HT1080 (cell line): ENCODE measurements at places on chromosomes 4 and X. TPM values are rescaled to one million over a fixed set of nuclear protein-coding genes. Genes with fewer than 3 reads are reported as not detected.

DNA sequence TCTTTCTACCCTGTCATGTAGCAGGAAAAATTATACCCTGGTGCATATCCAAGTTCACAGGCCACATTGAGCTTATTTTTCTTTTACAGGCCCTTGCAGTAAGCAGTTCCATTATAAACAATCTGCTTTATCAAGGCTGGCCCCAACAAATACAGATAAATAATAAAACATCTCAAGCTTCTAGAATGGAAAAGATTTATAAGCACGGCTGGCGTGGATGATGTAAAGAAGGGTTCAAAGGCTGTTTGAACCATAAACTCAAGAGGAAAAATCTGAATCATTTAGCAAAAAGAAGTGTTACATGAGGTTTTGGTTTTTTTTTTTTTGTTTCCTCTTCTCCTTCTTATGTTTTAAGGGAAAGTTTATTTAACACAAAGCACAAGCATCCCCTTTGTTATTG is 109.7 kb downstream of the UNC5C start:
- no peak for DNase-seq

DNA sequence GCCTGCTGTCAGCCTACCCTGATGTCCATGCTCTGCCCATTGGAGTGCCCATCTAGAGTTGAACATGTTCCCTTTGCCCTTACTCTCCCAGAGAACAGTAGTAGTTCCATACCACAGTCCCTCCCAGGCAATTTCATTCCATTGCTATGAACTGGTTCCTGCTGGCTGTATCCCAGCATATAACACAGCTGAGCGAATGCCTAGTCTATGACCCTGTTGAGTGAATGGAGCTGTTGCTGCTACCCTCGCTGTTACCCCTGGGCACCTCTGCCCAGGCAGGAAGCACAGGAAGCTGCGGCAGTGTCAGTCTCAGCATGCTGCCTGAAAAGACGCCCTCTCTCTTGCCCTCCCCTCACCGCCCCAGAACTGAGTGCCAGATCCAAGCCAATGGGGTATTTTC is 73.3 kb downstream of the SOX3 start:
- peak; percentile 47 for DNase-seq

DNA sequence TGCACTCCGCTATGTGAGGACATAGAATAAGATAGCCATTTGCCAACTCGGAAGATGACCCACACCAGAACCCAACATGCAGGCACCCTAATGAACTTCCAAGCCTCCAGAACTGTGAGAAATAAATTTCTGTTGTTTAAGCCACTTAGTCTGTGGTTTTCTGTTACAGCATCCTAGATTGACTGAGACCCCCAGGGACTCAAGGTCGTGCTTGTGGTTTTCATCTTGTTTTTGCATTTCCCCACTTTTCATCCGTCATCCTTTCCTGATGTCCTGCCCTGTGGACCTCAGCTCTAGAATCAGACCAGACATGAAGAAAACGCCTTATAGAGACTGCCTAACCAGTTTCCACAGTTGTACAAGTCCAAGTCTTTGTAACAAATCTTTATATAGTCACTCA is 54.4 kb downstream of the MCUB start:
- no peak for DNase-seq

- peak; percentile 50 for DNase-seq
Measured at GRCh38 chr4:174244441-174244840, 39.0 kb downstream of the FBXO8 start.

BMPR1B gene
- total RNA-seq, result 3.2 and 4.7 TPM in 2 replicates

- DNase-seq, result no peak
Measured at GRCh38 chr4:33825685-33826084, 2418.6 kb downstream of the ARAP2 start.

ZDHHC15 gene
- total RNA-seq, result not detected in 2 replicates

GAGE12F gene
- not detected in 2 replicates for total RNA-seq

DNA sequence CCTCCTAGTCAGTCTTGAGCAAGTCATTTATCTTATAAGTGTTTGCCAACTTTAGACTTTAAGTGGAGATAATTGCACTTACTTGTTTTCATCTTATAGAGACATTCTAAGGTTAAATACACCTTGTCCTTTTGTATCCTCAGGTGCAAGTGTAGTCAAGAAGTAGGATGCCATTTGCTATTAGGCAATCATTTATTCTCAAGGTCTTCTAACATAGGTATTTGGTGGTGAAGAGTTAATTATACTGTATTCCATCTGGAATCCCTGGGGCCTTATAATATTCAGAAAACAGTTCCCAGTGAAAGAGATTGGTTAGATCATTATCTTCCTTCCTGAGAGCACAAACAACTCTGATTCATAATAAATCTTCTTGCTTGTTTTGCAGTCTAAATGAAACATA is 23.7 kb downstream of the SULT1E1 start:
- no peak for DNase-seq

- no peak for DNase-seq
Measured at GRCh38 chr4:112953262-112953661, 96.2 kb upstream of the ANK2 start.

DGKQ gene
- 7.1 and 11.5 TPM in 2 replicates for total RNA-seq

GRCh38 chr4:128879283-128879682 is 69.8 kb downstream of the JADE1 start:
- no peak for DNase-seq

- no peak for DNase-seq
Measured at GRCh38 chrX:53256446-53257041, 24.8 kb downstream of the IQSEC2 start.
